ENCODE measurements at places on chromosomes 12 and 14. TPM values are rescaled to one million over a fixed set of nuclear protein-coding genes. Genes with fewer than 3 reads are reported as not detected.
A peak's percentile ranks its signal among the peaks of the same experiment; 100 is the strongest.

DNA sequence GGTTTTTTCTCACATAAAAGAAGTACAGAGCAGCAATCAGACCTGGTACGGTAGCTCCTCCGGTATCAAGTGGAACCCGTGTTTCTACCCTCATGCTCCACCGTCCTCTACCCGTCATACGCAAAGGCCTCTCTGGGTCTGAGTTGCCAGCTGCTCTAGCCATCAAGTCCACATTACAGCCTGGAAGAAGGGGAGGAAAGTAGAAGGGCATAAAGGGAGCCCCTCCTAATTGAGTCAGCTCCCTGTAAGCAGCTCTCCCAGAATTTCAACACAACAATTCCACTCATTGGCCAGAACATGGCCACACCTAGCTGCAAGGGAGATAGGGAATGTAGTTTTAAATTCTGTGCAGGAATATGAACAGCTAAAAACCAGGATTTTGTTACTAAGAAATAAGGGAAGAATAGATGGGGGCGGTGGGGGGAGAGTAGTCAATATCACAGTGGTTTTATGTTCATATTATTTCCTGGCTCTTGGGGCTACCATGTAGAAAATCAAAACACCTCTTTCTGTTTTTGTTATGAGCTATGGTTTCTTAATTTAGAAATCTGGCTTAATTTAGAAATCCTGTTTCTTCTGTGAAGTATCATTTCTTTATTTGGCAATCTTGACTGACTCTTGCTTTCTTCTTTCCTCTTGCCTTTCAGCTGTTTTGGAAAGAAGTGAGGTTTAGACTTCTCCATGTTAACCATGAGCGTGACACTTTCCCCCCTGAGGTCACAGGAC is 103.9 kb downstream of the AKAP6 start:
- DNase-seq: no peak

GRCh38 chr12:106903241-106903945 is 52.3 kb upstream of the TMEM263 start:
- peak; percentile 81 for DNase-seq

Gene BHLHE41
- not detected for total RNA-seq

GRCh38 chr12:29008786-29009185 is 140.3 kb upstream of the FAR2 start:
- DNase-seq: no peak

Gene KRT83
- total RNA-seq: not detected

DNA sequence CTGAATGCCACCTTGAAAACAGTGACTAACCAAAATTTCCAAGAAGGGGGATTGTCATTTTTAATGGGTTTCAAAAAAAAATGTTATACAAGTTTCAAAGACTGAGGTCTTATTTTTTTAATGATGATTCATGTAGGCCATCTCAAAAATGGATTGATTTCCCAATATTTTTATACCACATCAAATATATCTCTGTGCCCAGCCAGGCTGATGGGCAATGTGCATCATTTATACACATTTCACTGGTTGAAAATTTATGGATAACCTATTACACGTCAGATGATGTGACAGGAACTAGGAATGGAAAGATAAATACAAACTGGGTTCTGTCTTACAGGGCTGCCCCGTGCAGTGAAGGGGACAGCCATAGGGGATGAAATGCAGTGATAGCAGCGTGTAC is 112.7 kb upstream of the TMPO start:
- no peak for DNase-seq

DNA sequence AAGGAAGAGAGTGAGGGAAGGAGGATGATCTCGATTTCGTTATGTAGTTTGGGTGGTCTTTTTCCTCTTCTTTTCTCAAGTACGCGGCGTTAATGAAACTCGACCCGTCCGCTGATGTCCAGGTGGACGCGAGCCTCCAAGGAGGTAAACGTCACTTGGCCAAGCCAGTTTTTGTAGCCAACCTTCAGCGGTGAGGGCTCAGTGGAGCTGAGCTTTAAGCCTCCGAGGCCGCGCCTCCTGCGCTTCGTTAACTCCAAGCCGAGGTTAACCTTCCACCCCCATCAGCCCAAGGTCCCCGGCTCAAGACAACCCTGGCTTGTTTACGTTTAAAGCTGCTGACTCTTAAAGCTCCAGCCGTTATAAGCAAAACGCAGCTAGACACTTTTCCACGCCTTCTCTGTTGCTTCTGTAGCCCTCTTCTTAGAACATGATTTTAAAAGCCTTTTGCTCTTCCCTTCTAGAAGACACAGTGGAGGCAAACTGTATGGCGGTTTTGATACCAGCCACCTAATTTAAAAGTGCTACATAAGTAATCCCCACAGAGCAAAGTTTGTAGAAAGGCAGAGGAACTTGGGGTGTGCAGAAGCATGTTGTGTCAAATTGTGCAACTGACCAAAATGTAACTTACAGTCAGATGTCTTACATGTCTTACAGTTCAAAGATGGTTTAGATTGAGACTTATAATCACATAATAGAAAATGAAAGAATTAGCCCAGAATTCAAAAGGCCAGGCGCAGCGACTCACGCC is 923 bp upstream of the ITPR2 start:
- peak; percentile 32 for DNase-seq

DNA sequence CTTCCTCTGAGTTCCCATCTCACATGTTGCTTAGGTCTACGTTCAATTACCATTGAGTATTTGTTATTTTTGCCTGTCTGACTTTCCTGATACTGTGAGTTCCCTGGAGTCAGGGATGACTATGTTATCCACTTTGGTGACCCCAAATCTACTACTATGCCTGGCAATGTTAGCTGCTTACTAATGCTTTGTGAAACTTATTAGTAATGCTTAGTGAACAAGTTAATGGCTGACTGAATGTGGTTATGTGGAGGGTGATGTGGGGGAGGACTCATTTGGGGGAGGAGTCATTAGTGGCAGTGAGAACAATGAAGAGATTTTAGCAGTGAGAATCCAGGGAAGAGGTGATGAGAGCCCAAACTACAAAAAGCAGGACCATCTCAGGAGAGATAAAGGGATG is 121.6 kb downstream of the KTN1 start:
- no peak for DNase-seq

DNA sequence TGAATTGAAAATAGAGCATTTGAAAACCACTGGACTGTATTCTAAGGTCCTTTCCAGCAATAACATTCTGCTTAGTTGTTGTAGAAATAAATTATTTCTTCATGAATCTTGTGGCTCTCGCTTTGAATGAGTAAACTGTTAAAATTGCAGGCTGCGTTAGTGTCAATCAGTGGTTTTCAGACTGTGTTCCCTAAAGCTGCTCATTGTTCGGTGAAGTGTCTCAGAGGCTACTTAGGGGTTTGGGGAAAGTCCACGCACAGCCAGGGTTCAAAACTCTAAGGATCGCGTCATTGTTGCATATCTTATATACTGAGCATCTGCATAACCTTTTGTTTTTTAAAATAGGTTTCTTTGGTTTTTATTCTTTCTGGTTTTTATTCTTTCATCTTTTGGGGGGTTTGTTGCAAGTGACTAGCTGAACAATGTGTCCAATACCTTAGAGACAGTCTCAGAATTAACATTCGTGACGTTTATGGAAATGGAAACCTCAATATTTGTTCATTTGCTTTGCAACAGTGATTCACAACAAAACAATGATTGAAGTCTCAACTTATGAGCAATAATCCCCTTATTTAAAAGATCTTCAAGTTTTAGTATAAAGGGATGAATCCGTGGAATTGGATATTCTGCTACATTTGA is 108.1 kb downstream of the TTLL5 start:
- no peak for DNase-seq

All from activated naive CD8-positive, alpha-beta T cell treated with anti-CD3 and anti-CD28 coated beads for 36 hours (primary cell).